ENCODE measurements at places on chromosomes 5 and 9.

GRCh38 chr5:164361986-164362385 lies 856.6 kb downstream of the MAT2B start:
- no peak for DNase-seq

GRCh38 chr9:4137234-4137633 lies 162.6 kb downstream of the GLIS3 start:
- no peak for DNase-seq

GRCh38 chr9:73143711-73144328 lies 7.8 kb upstream of the ANXA1 start:
- DNase-seq = no peak

- no peak for DNase-seq
Measured at GRCh38 chr5:149747141-149747832, 17.2 kb downstream of the PPARGC1B start.

DNA sequence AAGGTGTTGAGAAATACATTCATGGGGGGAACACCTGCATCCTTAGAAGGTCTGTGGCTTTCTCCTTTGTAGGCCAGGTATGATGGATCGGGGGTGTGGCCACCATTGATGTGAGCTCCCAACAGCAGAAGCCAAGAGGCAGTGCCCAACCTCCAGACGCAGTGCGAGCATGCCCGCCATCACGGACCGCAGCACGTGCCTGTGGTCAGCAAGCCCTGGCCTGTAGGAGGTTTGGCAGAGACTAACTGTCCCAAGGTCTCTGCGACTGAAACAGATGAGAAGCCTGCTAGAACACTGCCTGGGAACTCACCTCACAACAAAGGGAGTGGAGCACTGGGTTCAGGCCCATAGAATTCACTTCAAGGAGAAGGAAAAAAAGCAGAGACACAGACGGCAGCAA lies 31.9 kb upstream of the ZNF354A start:
- no peak for DNase-seq

DNA sequence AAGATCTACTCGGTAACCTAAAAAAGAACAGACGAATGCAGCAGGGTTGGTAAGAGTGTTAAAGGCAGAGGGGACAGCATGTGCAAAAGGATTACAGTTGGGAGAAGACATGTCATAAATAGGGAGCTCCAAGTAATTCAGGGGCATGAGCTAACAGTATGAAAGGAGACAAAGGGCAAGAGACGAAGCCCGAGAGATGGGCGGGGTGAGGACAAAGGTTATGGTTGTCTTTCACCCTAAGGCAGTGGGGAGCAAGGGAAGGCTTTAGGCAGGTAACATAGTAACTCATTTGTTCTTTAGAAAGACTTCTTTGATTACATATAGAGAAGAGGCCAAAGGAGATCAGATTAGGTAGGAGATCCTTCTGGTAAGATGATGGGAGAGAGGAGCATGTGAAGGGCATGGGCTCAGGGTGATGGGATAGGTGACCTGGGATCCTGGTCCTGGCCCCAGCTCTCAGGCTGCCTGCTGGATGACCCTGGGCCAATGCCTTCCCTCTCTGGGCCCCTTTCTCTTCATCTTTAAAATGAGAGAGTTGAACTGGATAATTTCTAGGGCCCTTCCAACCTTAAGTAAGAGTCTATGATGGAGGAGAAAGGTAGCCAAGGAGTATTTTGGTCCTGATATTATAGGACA lies 19.5 kb downstream of the MORN5 start:
- no peak for DNase-seq

- DNase-seq = no peak
Measured at GRCh38 chr9:99513441-99514112, 291.5 kb downstream of the SEC61B start.

GRCh38 chr5:29822521-29822920 lies 1371.0 kb upstream of the CDH6 start:
- DNase-seq = no peak

- DNase-seq = no peak
Measured at GRCh38 chr9:75938946-75939345, 48.5 kb downstream of the PCSK5 start.

DNA sequence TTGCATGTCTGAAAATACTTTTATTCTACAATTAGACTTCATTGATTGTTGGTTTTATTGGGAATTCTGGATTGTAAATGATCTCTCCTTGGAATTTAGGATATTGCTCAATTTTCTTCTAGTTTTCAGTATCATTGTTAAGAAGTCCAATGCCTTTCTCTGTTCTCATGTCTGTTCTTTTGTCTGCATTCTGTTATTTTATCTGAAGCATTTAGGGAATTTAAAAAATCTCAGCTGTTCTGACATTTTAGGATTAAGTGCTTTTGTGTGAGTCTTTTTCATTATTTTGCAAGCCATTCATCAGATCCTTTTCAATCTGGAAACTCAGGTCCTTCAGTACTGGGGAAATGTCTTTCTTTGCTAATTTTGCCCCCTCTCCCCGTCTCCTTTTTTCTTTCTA lies 4.4 kb upstream of the FER start:
- no peak for DNase-seq

DNA sequence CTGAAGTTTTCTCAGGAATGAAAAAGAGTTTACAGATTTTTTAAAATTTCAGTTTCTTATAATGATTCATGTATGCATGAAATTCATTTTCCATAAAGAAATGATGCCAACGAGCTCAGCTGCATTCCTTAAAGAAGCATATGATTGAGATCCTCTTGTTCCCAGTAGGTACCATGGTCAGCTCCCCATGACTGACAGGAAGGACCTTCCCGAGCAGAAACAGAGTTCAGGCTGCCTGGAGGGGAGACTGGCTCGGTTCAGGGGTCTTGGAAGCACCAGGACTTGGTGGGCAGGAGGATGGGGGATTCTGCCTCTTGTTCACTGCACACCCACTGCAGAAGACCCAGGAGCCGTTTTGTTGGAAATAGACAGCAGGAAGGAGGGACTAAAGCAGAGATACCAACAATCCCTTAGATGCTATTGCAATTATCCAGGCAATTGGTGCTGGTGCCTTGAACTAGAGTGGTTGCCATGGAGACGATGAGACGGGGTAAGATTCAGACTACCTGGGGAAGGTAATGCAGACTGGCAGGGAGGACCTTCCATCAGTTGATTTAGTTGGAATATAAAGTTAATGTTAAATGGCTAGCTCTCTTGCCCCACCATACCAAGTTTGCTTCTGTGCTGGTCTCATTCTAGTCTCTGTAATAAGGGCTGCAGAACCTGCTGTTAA lies 447.8 kb downstream of the MTRR start:
- no peak for DNase-seq

Measured in stimulated activated CD8-positive, alpha-beta memory T cell treated with anti-CD3 and anti-CD28 coated beads, Interleukin-4, amount 100 ng/mL, for 4 hours (primary cell).